Esophagus muscularis mucosa (tissue), 4 donors: ENCODE measurements at places on chromosomes 2 and 18. TPM values are rescaled to one million over a fixed set of nuclear protein-coding genes. Genes with fewer than 3 reads are reported as not detected.

MEP1B gene
- total RNA-seq: 0.23 TPM

METAP1D gene
- 4.4 TPM for total RNA-seq

DNMT3A gene
- 11.3 TPM for total RNA-seq

DNA sequence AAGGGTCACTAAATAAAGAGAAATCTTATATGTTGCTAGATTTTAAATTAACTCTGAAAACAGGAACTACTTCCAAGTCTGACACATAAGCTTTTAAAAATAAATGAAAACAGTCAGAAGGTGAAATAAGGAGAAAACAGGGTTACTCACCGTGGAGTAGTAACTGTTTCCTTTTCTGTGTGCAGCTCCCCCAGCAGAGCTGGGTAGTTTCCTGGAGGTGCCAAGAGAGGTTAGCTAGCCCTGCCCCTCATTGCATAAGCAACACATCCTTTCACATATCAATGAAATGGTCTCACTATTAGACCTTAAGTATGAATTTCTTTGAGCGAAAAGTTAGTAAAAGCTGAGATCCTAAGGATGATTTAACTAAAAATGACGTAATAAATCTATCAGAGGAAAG lies 54.0 kb upstream of the GPR75 start:
- no peak for DNase-seq

DNA sequence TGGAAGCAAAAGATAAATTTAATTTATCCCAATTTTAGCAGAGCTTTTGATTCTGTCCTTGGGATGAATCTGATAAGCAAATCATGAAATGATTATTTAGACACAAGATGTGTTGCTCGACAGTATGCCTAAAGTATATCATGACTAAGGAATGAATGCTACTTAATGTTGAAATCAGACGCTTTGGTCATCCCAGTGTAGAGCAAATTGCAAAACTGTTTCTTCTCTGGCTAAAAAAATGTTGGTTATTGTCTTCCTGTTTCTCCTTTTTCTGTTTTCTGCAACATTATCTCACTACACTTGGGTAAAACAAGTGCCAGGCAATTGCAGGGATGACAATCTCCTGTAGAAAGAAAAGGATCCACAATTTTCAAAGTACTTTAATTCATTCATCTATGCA lies 66.4 kb downstream of the BABAM2 start:
- no peak for DNase-seq

- DNase-seq: no peak
Measured at GRCh38 chr2:8398040-8398668, 283.7 kb upstream of the ID2 start.

DNA sequence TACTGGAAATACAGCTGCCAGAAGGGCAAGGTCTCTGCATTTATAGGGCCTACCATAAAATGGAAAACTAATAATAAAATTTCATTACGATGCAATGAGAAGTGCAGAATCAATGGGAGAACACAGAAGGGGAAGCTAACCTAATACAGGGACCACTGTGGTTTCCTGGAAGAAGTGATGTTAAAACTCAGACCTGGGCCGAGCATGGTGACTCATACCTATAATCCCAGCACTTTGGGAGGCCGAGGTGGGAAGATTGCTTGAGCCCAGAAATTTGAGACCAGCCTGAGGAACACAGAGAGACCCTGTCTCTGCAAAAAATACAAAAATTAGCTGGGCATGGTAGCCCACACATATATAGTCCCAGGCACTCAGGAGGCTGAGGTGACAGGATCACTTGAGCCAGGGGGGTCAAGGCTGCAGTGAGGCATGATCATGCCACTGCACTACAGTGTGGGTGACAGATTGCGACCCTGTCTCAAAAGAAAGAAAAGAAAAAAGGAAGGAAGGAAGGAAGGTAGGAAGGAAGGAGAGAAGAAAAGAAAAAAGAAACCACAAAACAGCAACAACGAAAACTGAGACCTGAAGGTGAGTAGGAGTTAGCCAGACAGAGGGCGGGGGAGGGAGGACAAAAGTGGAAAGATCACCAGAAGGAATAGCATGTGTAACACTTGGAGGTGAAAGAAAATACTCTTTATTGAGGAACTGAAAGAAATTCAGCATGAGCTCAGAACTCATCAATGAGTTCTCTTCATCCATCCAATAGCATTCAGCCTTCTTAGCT lies 58.3 kb upstream of the DTNA start:
- no peak for DNase-seq

DNA sequence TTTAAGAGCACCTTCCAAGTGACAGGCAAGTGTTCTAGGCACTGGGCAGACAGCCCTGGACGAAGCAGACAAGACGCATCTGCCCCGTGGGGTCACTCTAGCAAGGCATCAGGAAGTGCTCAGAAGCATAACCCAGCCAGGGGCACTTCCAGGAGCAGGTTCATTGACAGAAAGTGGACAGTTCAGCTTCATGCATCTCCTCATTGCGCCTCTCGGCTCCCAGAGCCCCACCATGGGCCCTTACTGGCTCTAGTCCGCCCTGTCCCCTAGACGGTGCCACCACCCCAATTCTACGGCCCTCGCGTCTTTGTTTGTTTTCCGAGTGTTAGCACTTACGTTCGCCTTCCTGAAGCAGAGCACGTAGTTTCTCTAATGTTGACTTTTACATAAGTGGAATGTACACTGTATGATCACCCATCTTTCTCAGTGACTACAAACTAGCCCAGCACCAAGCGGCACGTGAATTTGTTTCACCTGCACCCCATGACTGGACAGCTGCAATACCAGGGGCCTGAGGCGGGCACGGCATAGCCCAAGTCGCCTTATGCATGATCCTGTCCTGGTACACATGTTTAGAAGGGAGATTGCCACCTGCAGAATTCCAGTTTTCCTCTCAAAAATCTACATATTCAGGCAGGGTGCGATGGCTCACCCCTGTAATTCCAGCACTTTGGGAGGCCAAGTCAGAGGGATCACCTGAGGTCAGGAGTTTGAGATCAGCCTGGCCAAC lies 33.2 kb downstream of the SNED1 start:
- DNase-seq: peak; percentile 82

- DNase-seq: no peak
Measured at GRCh38 chr2:68280348-68280747, 28.0 kb upstream of the PPP3R1 start.

DNA sequence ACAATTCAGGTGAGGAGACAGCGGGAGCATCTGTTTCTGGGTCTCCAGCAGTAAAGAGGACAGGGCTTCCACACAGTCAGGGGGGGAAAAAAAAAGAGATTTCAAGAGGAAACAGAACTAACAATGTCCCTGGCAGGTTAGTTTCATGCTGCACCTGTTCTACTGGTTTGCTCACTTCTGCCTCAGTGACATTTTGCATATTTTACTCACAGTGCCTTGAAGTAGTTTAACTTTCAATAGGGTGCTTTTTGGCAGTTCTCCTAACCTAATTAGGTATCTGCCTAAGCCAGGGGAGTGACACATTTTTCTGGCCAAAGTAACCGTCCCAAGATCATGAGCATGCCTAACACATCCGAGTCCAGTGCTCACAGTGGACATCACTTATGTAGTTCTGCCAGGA lies 109.0 kb upstream of the ALK start:
- DNase-seq: no peak

DNA sequence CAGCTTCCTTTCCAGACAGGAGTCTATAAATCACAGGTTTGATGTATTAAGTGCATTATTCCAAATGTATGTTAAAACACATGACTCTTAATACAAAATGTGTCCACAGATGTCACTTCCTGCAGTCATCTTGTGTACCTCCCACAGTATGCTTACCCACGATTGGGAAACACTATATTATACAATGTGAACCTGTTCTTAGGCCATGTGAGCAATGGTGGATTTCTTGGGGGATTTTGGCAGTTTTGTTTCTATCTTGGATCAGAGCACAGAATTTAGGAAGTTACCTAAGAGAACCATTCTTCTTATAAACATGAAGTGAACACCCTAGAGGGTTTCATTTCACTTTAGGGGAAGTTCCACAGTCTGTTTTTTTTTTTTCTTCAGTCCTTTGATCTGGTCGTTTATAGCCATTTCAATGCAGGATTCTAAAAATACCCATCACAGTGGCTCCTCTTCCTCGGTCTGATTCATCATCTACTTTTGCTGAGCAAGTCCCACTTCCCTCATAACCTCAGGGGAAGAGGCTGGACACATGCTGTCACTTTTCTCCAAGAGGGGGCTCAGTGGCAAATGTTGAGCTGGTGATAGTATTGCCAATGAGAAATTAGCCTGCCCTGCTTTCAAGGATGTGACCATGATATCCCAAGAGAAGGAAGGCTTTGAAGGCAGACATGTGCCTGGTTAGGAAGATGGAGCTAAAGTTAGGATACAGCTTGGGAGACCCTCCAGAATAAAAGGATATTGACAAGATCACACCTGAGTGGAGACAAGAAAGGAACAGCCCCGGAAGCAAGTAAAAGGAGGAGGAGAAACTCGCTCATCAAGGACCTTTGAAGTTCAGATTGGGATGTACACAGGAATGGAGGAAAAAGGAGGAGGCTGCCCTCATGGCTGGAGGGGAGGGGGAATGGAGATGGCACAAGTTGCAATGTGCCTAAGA lies 22.6 kb downstream of the PLEK start:
- no peak for DNase-seq

- DNase-seq: no peak
Measured at GRCh38 chr2:223537651-223538601, 64.2 kb downstream of the SCG2 start.
